ENCODE measurements at places on chromosomes 13 and 19.

DNA sequence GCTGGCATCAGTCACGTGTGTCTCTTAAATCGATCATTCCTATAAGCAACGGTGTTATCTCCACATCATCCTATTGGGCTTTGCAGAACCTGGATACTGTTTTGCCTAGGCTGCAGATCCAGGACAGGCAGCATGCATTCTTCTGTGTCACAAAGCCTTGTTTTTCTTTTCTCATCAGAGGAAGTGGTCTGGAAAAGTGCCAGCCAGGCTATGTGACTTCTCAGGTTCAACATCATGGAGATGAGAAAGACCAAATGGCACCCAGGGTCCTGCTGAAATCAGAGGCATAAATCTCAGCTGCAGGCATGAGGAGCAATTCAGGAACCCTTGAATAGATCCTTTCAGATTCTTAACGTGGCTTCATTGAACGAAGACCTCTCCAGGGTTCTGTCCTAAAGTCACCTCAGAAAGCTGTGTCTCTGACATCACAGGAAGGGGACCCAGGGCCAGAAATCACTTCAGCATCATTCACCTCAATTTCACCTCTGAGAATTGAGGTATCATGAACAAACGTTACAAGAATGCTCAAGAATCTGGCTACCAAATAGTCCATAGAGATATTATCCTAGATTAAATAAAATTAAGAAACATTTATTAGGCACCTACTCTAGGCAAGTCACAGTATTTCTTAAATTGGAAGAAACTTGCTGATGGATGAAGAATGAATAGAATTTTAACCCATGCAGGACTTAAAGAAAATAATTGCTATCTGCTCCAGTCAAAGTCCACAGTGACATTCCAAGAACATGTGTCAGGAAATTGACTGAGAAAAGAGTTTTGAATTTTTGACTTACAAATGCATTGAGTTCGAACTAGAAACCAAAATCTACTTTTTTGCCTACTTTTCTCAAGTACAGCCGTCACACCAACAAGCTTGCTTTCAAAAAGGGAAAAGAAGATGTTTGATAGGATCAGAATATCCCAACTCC lies 124.1 kb downstream of the COG6 start:
- no peak for DNase-seq

- no peak for DNase-seq
Measured at GRCh38 chr19:39218230-39219007, 14.4 kb upstream of the SYCN start.

DNA sequence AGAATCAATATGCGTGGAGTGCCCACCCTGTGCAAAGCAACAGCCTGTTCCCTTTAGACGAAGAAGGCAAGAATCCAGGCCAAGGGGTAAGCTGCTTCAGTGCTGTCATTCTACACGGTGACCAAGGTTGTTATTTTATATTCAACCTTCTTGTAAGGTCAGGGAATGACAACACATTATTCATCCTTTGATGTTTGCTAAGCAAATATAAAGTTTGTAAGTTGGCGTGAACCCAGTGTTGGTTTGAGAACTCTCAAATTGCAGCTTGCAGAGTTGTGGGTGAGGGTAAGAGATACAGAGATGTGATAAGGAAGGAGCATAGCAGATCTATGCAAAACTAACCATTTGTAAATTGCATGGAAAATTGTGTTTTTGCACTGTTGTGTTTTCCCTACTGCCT lies 436.7 kb downstream of the FGF9 start:
- DNase-seq, result no peak

GRCh38 chr13:72208112-72208645 lies 341.2 kb upstream of the DACH1 start:
- no peak for DNase-seq

GRCh38 chr19:43489310-43489709 lies 15.2 kb downstream of the PHLDB3 start:
- no peak for DNase-seq

GRCh38 chr13:98260357-98261164 lies 83.5 kb upstream of the RNF113B start:
- DNase-seq, result no peak

All from GM06990 (cell line).